ENCODE measurements at places on chromosomes 3 and 15. TPM values are rescaled to one million over a fixed set of nuclear protein-coding genes. Genes with fewer than 3 reads are reported as not detected.

SNURF gene
- 21.0 TPM for total RNA-seq

DNA sequence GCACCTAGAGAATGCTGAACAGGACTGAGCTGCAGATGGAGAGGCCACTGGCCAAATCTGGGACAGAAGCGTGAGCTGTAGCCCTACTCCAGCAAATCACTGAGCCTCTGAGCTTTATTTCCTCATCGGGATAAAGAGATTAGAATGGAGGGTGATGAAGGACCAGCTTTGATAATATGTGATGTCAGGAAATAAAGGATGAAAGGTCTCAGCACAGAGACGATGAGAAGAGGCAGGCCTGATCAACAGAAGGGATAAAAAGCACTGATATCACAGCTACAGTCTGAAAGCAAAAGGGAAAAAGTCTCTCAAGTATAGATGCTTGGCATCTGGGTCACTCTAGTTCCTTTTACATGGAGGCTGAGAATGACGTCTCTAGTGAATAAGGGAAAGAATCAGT lies 70.0 kb downstream of the DHX30 start:
- no peak for DNase-seq

- no peak for DNase-seq
Measured at GRCh38 chr3:156227704-156228103, 107.3 kb downstream of the KCNAB1 start.

DNA sequence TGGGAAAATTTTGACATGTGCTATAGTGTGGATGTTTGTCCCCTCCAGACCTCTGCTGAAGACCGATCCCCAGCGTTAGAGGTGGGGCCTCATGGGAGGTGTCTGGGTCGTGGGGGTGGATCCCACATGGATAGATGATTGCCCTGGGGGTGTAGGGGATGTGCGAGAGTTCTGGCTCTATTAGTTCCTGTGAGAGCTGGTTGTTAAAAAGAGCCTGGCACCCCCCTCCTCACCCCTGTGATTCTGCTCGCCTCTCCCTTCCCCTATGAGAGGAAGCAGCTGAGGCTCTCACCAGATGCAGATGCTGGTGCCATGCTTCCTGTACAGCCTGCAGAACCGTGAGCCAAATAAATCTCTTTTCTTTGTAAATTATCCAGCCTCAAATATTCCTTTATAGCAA lies 67.4 kb downstream of the ATP10A start:
- no peak for DNase-seq

GRCh38 chr15:25883463-25884259 lies 20.5 kb upstream of the ATP10A start:
- DNase-seq = no peak
